ENCODE measurements at places on chromosomes 13 and 19.

DNA sequence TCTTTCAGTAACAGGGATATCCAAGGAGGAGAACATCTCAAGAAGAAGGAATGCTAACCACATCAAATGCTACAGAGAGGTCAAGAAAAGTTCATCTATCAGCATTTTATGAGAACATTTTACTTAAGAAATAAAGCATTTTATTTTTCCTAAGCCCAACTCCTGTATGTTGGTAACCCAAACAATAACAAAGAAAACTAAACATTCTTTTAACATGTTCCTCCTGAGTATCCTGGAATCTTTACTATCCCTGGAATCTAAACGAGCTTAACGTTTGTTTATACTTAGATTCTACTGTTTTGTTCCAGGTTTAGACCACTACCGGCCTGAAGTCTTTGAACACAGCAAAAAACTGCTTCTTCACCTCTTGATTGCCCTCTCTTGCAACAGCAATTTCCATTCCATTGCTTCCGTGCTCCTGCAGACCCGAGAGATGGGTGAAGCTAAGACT is 89.7 kb downstream of the ZAR1L start:
- peak; percentile 71 for DNase-seq

DNA sequence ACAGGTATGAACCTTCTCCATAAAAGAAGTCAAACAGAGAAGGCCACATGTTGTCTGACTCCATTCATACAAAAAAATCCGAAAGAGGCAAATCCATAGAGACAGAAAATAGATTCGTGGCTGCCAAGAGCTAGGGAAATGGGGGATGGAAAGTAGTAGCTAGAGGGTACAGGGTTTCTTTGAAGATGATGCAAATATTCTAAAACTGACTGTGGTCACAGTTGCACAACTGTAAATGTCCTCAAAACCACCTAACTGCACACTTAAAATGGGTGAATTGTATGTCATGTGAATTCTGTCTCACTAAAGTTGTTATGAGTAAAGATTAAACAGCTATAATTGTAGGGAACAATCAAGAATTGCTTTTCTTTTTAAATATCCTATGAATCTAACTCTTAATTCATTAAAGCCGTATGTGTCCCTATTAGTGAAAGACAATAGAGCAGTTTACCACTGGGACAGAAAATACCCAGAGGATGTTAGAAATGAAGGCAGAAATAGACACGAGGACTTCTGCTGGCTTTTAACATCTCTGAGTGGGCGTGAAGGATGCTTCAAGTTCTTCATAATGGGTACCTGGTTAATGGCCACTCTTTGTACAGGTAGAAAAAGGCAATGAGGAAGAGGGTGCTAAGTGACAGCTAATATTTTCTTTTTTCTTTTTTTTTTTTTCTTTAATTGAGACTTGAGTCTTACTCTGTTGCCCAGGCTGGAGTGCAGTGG is 21.2 kb downstream of the INSR start:
- DNase-seq = peak; percentile 25

DNA sequence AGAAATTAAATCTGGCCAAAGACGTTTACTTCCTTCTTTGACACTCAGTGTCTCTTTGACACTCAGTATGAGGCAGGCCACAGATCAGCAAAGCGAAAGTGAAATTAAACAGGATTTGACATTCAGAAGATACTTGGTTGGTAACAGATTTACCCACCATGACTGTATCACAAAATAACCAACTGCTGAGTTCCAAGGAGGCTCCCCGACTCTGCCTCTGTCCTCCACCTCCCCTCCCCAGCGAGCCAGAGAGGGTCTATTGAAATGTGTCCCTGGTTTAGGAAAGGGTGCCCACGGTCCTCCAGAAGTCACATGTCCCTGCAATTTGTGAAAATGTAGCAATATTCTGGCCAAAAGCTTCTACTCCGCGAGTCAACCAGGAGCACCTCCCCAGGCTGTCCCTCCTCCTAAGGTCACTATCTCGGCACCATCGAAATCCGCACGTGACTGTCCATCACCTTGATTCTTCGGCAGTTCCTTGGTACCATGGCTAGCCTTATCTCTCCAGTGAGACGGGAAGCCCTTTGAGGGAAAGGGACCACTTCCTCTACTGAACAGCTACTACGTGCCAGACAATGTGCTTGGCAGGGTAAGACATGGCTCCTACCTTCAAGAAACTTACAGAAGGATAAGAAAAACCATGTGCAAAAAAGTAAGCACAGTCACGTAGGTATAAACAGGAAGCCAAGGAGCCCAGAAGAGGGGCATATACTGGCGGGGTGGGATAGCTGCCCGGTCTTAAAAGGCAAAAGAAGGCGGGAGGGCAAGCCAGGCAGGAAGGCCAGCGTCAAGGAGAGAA is 1.5 kb downstream of the N4BP2L1 start:
- no peak for DNase-seq

DNA sequence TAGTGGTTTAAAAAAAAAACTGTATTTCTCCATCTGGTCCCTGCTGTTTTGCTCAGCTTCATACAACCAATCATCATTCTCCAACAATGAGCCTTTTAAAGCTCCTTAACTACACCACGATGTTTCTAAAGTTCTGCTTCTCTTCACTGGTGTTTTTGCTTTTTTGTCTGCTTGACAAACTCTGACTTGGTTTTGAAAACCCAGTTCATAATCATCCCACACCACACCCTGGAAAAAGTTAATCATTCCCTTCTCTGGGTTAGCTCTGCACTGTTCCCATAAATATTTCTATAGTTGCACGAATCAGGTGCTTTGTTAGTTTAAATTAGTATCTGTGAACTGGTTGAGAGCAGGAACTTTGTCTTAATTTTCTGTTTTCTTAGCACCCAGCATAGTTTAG is 217.1 kb downstream of the ENOX1 start:
- DNase-seq = no peak

- peak; percentile 31 for DNase-seq
These were observed 99.0 kb upstream of the TSHZ3 start for GRCh38 chr19:31448221-31448657.

All from AG09309 (cell line).